ENCODE measurements at places on chromosomes 7 and 10.
A peak's percentile ranks its signal among the peaks of the same experiment; 100 is the strongest.

DNA sequence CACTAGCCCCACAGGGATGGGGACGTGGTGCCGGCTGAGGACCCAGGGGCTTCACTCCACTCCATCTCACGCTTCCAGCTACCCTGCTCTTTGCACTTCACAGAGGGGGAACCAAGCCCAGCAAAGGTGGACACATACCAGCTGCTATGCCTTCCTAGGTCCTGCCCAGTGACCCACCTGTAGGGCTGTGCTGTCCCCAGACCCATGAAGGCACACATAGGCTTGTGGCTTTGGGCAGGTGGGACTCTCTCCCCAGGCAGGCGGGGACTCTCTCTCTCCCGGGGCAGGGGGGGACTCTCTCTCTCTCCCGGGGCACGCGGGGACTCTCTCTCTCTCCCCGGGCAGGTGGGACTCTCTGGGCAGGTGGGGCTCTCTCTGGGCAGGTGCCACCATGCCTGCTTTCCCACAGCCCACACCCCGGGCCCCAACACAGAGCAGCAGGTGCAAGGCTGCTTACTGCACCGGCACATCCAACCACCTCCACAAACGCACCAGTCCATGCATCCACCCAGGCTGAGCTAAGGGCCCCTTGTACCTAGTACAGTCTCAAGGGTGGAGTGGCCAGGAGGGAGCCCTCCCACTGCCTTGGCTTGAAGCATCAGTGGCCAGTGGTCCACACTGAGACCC lies 13.8 kb upstream of the GPR146 start:
- DNase-seq, result no peak

DNA sequence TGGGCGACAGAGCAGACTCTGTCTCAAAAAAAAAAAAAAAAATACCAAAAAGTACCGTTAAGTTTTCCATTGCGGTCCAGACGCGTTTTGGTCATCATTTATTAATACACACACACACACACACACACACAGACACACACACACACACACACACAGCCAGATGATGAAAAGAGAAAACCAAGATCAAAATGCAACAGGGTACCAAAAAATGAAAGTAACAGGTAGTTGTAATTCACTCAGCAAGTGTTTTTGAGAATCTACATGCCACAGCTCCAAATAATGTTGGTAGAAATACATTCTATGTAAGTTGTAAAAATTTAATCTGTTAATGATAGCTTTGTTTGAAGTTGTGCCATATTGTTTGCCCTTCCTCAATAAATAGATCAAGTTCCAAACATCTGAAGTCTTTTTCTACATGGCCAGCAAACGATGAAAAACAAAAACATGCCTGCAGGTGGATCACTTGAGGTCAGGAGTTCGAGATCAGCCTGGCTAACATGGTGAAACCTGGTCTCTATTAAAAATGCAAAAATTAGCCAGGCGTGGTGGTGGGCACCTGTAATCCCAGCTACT lies 9.4 kb downstream of the YWHAG start:
- DNase-seq, result no peak

GRCh38 chr10:19843487-19843886 lies 27.3 kb downstream of the PLXDC2 start:
- no peak for DNase-seq

GRCh38 chr7:23514755-23515154 lies 17.0 kb downstream of the TRA2A start:
- no peak for DNase-seq

DNA sequence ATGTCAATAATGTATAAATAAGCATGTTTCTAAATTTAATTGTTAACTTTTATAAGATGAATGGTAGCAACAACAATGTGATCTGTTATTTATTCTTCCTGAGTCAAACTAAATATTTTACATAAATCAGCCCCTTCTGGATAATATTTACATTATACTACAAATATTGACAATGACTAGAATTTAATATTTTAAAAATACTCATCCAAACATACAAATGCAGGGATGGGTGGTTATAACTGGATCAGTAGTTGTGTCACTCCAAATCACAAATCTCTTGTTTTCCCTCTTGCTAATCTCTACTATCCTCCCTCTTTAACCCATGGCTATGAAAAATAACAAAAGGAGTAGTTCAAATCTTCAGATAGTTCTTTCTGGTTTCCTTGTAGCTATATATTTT lies 407.0 kb downstream of the HTR7 start:
- DNase-seq, result no peak

GRCh38 chr7:28922624-28923331 lies 35.4 kb downstream of the TRIL start:
- DNase-seq, result peak; percentile 37

DNA sequence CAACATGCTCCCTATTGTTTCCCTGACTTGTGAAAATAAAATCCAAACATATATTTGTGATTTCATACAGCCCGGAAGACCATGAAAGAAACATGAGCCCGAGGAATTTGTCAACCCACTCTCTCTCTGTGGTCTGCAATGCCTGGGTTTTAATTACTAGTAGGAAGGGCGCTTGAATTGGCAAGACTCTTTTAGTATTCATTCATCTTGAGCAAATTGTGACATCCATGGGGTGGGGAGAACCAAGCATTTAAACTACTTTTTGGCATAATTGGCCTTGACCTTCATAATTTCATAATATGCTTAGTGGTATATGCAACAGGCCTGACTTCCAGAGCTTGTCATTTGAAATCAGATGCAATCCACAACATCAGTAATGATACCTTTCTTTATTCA lies 142.4 kb upstream of the BMPER start:
- no peak for DNase-seq

DNA sequence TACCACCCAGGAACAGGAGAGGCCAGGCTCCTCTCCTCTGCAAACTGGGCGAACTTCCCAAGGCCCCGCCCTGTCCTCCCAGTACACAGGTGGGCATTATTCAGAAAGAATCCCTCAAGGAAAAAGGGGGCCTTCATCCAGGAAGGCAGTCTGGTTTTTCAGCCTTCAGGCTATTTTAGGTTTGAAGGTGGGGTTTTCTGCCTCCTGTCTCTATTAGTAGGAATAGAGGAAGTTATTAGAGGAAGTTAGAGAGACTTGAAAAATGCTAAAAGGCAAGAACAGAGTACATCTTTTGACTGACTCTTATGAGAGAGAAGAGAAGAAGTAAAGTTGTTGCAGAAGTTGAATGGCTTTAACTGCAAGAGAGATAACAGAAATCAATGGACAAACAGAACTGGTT lies 250.9 kb upstream of the SORCS1 start:
- no peak for DNase-seq

GRCh38 chr10:113097036-113097435 lies 147.0 kb downstream of the TCF7L2 start:
- DNase-seq, result no peak

GRCh38 chr10:29057822-29058331 lies 231.0 kb upstream of the LYZL1 start:
- no peak for DNase-seq

- no peak for DNase-seq
Observed at GRCh38 chr7:153301936-153302335, 542.4 kb downstream of the ACTR3B start.

- no peak for DNase-seq
Observed at GRCh38 chr7:159109653-159110035, 35.0 kb downstream of the VIPR2 start.

DNA sequence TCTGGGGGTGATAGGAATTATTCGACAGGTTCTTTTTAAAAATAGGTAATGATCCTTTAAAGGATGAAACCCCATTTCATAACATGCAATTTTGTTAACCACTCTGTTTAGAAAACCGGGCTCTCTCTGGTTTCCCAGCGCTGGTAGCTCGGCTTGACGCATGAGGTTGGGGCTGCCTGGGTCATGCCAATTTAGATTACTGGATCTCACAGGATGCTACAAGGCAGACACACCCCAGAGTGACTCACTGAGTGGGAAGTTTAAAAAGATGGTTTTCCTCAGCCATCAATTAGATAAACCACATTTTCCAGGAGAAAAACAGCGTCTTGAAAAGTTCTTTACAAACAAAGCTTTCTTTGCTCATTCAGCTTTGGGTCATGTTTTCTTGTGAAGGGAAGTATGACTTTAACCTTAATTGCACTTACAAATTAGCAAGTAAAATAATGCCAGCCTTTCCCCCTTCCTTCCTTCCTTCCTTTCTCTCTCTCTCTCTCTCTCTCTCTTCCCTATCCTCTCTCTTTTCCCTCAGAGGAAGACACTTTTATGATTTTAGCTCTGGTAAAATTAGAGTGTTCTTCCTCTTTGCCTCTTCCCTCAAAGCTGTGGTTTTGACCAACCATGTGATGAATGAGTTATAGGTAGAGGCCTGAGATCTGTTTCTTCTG lies 99.8 kb downstream of the EPDR1 start:
- no peak for DNase-seq

DNA sequence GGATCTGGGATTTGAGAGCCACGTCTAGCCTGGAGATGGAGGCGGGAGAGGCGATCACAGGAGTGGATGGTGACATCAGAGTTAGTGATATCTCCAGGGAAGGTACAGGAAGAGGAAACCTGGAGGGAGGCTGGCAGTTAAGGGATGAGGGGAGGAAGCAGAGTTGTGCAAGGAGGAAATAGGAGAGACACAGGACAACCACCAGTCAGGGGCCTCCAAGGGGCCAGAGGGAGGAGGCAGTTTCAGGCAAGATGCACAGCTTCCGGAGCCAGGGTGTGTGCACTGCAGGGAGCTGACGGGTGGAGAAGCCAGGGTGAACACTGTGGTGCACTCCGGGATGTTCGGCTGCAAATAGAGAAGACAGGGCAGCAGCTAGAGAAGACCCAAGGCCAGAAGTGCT lies 141.2 kb downstream of the GLI3 start:
- DNase-seq, result no peak

- DNase-seq, result no peak
Observed at GRCh38 chr7:101137651-101138212, 10.8 kb downstream of the SERPINE1 start.

GRCh38 chr10:72511459-72511858 lies 114.4 kb downstream of the MICU1 start:
- no peak for DNase-seq

DNA sequence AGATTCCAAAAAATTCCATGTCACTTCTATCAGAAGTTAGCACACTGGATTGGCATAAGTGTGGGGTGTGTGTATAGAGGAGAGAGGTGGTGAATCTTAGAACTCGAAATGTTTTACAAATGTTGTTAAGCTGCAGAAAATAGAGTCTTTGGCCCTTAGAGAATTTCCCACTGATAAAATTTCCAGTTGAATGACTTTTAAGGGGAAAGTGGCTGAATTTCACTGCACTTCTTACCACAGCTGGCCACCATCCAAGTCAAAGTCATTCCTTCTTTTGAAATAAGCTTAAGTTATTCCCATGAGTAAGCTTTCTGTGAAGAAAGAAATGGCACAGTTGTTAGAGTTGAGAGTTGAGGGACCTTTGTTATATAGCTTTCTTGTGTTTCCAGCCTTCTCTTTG lies 13.9 kb downstream of the VCL start:
- no peak for DNase-seq
